ENCODE measurements at places on chromosomes 2 and 18. TPM values are rescaled to one million over a fixed set of nuclear protein-coding genes. Genes with fewer than 3 reads are reported as not detected.

GRCh38 chr2:25617948-25618646 is 55.3 kb downstream of the DTNB start:
- DNase-seq = no peak
- H3K27ac ChIP-seq = peak overlapping the region; percentile 1
- H3K36me3 ChIP-seq = no peaks in the 10 kb centered on the region
- no peak overlapping the region for H3K4me3 ChIP-seq
- H3K4me1 ChIP-seq = peaks cover 17% of the 10 kb centered on the region

DNA sequence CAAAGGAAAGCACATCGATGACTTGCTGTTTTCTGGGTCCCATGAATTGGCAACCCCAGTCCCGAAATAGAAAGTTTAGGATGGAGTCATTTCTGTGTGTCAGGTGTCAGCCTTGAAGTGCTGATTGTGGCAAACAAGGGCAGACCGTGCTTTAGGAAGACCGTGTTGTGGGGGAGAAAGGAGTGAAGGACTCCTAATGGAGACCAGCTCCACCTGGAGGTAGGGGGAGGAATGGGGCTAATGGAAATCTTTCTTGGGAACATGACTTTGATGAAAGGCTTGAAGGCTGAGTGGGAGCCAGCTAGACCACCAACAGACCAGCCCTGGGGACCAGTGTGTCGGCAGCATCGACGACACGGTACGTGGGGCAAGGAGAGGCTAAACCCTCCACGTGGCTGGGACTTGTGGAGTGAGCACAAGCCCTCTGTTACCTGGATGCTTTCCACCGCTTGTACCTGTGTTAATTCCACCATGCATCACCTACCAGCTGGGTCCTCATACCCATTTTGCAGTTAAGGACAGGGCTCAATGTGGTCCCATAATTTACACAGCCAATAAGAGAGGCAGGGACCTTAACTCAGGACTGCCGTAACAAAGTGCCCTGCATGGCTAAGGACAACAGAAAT is 104.2 kb downstream of the SH3BP4 start:
- no peak overlapping the region for H3K27ac ChIP-seq
- no peaks in the 10 kb centered on the region for H3K27me3 ChIP-seq
- peaks cover 14% of the 10 kb centered on the region for H3K36me3 ChIP-seq
- H3K4me3 ChIP-seq = no peak overlapping the region
- DNase-seq = peak; percentile 52

The HAAO gene
- total RNA-seq = 4.7 TPM

The NFATC1 gene
- total RNA-seq = 4.9 TPM

GRCh38 chr2:150789376-150789905 is 302.0 kb upstream of the RND3 start:
- no peaks in the 10 kb centered on the region for H3K4me1 ChIP-seq
- DNase-seq = no peak
- no peak overlapping the region for H3K4me3 ChIP-seq
- H3K27me3 ChIP-seq = no peaks in the 10 kb centered on the region
- no peaks in the 10 kb centered on the region for H3K36me3 ChIP-seq
- no peak overlapping the region for H3K27ac ChIP-seq

DNA sequence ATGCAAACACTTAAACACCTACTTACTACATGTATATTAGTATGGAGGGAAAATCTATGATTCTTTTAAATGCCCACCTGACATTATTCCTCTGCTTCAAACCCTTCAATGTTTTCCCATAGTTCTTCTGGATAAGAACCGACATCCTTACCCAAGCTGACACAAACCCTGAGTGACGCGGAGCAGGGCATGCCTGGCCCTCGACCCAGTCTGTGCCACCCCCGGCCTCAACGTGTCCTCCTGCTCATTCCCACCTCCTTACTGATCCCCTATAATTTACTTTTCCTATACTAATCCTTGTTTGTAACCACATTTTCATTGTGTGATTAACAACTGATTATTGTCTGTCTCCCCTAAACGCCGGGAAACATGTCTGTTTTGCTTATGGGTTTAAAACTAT is 17.5 kb downstream of the KIDINS220 start:
- H3K27me3 ChIP-seq = no peaks in the 10 kb centered on the region
- no peak overlapping the region for H3K27ac ChIP-seq
- H3K4me3 ChIP-seq = no peak overlapping the region
- no peaks in the 10 kb centered on the region for H3K4me1 ChIP-seq

DNA sequence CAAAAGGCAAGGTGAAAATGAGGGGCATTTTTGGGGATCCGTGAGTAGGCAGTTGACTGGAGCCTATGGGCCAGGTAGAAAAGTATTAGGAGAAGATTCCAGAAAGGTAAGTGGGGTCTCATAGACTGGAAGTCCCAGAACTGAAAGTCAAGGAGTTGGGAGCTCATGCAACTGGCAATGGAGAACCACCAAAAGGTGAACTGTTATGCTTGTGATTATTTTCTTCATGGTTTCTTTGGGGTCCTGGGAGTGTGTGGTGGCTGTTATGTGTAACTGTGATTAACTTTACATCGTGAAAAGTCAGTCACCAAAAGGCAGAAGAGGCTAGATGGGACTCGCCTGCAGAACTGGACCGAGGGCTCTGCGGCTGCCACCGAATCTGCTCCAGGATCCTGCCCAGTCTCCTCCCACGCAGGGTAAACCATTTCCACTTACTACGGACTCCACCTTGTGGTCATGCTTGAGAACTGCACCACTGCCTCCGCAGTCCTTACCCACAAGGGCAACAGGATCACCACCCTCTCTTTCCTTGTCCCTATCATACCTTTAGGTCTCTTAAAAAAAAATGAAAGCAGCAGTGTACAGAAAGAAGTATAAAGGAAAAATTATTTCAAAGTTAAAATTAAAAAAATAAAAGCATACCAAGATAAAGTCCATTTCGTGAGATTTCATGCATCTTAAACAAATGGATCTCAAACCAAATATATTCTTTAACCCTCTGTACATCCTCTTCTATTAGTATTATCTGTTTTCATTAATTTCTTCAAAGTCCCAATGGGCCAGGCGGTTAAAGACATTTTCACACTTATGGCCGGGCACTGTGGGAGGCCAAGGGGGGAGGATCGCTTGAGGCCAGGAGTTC is 15.6 kb upstream of the CEP68 start:
- H3K27ac ChIP-seq = no peak overlapping the region
- H3K27me3 ChIP-seq = no peaks in the 10 kb centered on the region
- H3K4me3 ChIP-seq = no peak overlapping the region
- H3K36me3 ChIP-seq = no peaks in the 10 kb centered on the region

- H3K4me1 ChIP-seq = no peaks in the 10 kb centered on the region
- no peak for DNase-seq
These were observed 111.6 kb upstream of the LMAN1 start for GRCh38 chr18:59470561-59471121.

GRCh38 chr2:49167131-49167530 is 12.8 kb upstream of the FSHR start:
- no peaks in the 10 kb centered on the region for H3K36me3 ChIP-seq
- H3K27ac ChIP-seq = no peak overlapping the region
- DNase-seq = no peak
- no peaks in the 10 kb centered on the region for H3K4me1 ChIP-seq

DNA sequence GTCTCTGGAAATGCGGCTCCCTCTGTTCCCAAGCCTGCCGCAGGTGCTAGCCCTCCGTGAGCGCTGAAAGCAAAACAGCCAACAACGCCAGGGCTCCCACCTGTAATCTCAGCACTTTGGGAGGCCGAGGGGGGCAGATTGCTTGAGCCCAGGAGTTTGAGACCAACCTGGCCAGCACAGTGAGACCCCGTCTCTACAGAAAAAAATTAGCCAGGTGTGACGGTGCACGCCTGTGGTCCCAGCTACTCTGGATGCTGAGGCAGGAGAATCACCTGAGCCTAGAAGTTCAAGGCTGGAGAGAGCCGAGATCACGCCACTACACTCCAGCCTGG is 41.3 kb upstream of the PTMA start:
- no peak for DNase-seq
- peaks cover 14% of the 10 kb centered on the region for H3K4me1 ChIP-seq
- H3K4me3 ChIP-seq = peak overlapping the region; percentile 59
- H3K27me3 ChIP-seq = no peaks in the 10 kb centered on the region
- no peaks in the 10 kb centered on the region for H3K36me3 ChIP-seq
- H3K27ac ChIP-seq = peak overlapping the region; percentile 95

The SERPINB12 gene
- total RNA-seq = not detected

DNA sequence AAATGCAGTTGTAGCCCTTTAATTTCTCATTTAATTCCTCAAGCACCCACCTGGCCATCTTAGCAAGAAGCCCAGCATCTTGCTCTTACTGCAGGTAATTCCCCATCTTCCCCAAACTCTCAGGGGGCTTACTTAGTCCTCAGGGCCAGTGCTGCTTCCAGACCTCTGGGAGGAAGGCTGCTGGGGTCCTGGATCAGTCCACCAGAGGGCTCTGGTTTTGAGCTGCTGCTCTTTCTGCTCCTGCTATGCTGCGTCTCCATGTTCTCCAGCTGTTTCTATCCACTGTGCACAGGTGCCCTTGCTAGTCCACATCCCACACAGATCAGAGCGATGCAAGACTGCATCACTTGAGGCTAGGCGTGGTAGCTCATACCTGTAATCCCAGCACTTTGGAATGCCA is 34.5 kb upstream of the TMEM87B start:
- no peak overlapping the region for H3K27ac ChIP-seq
- no peak overlapping the region for H3K4me3 ChIP-seq
- no peaks in the 10 kb centered on the region for H3K36me3 ChIP-seq
- H3K27me3 ChIP-seq = no peaks in the 10 kb centered on the region
- H3K4me1 ChIP-seq = peaks cover 8% of the 10 kb centered on the region

The OBSL1 gene
- total RNA-seq = 67.8 TPM

DNA sequence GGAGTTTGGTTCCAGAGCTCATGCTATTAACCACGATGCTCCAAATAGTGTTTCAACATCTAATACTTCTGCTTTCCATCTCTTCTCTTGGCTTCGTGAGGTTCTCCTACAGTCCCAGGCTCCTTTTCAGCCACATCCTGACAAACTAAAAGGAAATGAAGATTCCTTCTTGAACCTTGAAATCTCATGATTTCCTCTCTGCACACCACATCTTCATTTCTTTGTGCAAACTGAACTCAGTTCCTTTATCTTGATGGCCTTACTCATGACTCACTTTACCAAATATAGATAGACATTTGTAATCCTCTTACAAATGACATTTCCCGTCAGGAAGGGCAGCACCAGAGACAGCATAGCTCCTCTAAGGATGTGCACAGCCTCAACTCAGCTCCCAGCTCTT is 50.0 kb upstream of the ITGA4 start:
- H3K4me3 ChIP-seq = no peak overlapping the region
- no peak for DNase-seq
- peaks cover 30% of the 10 kb centered on the region for H3K4me1 ChIP-seq
- no peaks in the 10 kb centered on the region for H3K36me3 ChIP-seq

DNA sequence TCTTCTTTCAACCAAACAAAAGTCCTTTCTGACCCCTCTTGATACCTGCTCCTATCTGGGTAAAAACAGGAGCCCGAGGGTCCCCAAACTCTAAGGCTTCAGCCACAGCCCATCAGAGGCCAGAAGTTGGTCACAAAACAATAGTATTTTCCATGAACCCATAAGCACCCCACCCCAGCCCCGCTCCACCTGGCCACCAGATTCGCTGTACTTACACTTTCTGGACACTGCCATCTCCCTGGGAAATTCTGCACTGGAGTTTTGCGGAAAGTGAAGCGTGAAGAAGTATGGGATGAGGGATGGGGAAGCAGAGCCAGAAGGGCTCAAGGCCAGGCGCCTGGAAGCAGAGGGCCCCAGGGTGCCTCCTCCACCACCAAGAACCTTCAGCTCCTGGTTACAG is 5.2 kb upstream of the RUFY4 start:
- peaks cover 3% of the 10 kb centered on the region for H3K27me3 ChIP-seq
- H3K4me3 ChIP-seq = no peak overlapping the region
- DNase-seq = no peak
- no peaks in the 10 kb centered on the region for H3K4me1 ChIP-seq
- no peaks in the 10 kb centered on the region for H3K36me3 ChIP-seq

Data from SJCRH30 (cell line).